Stimulated activated CD4-positive, alpha-beta T cell treated with anti-CD3 and anti-CD28 coated beads, Interleukin-2, amount 100 ng/mL, for 24 hours (primary cell): ENCODE measurements at places on chromosomes 7 and 10.

DNA sequence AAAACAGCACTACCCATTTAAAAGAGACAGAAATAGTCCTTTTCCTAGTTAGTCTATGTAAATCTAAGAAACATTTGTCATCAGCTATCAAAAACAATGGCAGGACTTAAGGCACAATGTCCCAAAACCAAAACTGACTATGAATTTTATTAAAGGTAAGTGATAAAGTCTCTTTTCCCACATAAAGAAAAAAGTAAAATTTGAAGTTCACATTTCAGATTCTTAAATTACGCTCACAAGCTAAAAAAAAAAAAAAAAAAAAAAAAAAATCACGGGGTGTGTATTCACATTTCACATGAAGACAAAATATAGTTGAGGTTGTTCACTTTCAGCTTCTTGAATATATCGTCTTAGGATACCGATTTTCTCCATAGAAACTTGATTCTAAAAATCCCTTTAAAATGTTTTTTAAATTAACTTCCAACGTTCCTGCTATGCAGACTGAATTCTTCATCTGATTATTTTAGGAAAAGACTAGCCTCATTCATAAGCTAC lies 1.6 kb downstream of the P4HA1 start:
- no peak for DNase-seq

- DNase-seq = no peak
Measured at GRCh38 chr7:51340029-51340838, 23.6 kb upstream of the COBL start.

DNA sequence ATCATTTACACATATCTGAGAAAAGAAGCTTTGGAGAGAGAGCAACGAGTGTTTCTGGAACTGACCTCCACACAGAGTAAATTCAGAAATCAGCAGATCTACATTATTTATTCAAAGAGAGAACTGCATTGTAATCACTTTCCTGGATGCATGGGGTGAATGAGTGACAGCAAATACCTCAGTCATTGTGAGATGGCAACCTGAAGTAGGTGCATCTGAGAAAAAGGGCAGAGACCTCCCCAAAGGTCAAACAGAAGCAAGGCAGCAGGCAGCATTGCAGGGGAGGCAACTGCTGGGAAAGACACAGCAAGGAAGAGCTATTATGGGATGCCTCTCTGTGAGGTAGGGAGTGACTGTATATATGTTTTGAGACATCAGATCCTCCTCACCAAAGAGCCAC lies 26.5 kb upstream of the SMIM30 start:
- no peak for DNase-seq

DNA sequence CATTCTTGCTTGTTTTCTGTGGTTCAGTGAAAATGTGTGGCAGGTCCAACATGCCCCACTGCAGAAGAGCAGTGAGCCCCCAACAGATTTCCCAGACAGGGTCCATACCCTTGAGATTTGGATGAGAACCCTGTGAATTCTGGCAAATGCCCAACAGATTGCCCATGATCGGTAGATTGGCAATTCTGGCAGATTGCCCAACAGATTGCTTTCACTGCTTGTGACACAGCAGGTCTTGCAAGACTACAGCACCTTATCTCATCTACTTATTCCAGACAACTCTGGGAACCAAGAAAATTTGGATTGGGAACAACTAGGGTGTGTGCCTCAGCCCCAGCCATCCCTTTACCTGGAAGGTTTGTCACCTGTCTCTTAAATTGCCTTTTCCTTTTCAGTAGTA lies 143.7 kb upstream of the COL1A2 start:
- no peak for DNase-seq

GRCh38 chr10:33010132-33011037 lies 52.4 kb upstream of the ITGB1 start:
- no peak for DNase-seq

- no peak for DNase-seq
Measured at GRCh38 chr10:80649183-80649582, 111.5 kb downstream of the SH2D4B start.

DNA sequence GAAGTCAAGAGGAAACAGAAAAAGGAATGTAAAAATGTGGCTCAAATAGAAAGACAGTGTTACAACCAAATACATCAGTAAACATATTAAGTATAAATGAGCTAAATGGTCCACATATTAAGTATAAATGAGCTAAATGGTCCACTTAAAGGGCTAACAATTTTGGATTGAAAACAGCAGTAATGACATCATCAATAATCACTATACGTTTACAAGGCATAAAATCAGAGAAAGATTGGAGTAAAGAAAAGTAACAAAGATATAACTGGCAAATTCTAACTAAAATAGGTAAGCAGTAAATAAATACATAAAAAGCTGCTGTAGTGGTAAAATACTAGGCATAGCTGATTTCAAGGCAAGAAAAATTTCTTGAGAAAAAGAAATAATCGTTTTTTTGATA lies 1298.4 kb upstream of the CELF2 start:
- DNase-seq = no peak

GRCh38 chr7:64653721-64654401 lies 12.1 kb upstream of the ZNF107 start:
- DNase-seq = no peak

DNA sequence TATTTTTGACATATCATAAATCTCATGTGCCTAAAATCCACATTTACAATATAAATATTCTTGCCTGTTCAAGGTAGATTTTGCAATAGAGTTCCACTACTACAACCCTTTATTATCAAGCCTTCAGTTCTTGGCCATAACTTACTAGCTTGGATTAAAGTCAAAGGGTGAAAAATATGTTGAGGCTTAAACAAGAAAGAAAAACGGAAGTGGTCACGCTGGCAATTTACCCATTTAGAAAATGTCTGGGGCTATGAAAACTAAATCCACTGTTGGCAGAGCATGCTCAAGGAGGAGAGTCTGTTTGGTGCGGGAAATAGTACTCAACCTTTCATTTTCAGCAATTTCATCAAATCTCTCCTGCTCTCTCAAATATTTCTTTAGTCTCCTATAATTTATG lies 209.8 kb upstream of the RHOBTB1 start:
- DNase-seq = no peak

GRCh38 chr7:26192485-26193087 lies 8.0 kb downstream of the HNRNPA2B1 start:
- no peak for DNase-seq

- no peak for DNase-seq
Measured at GRCh38 chr10:119738962-119739361, 13.1 kb downstream of the INPP5F start.

DNA sequence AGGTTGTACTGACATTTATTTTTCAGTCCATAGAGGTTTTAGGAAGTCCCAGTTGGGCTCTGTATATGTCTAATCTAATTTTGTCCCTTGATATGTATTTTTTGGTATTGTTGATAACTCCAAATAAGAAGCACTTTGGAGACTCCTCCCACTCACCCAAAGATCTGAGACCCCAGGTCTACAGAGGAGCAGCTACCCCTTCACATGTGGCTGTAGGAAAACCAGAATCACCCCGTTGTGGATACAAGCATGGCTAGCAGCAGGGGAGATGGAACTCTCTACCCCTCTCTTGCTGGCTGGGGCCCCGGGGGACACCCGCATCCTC lies 9.4 kb downstream of the HHEX start:
- no peak for DNase-seq

- DNase-seq = no peak
Measured at GRCh38 chr7:112069879-112070321, 136.3 kb downstream of the DOCK4 start.

GRCh38 chr7:13987395-13987794 lies 2.1 kb downstream of the ETV1 start:
- no peak for DNase-seq

DNA sequence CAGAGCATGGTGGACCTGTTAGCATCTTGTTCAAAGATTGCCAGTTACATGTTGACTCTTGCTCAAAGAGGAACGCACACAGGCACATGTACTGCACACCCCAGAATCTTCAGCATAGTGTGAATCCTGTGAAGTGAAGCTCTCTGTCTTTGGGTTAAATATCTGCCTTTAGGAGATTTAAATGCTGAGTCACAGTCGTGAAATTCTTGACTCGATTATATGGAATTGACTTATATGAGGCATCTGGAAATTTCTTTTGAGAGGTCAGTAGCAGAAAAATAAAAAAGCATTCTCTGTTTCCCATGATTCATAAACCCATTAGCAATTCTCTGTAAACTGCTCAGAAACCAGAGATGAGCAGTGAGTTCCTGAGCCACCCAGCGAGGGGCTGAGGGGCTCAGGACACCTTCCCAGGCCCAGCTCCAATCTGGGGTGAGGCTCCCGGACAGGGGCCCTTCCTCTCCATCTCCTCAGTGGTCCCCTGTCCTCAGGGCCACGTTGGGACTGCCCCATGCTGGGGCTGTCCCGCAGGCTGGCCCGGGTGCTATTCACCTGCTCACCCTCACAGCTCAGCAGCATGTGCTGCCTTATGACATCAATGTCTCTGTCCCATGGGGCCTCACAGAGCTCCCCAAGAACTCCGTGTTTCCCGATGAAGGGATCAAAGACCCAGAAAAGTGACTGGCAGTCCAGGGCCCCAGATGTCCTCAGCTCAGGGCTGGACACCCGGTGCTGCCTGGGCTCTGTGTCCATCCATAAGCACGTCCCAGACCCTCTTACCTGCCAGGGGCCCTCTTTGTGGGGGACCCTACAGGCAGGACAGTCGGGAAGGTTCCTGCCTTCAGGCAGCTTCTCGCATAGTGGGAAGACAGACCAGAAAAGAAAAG lies 50.0 kb upstream of the INSIG1 start:
- no peak for DNase-seq

- DNase-seq = no peak
Measured at GRCh38 chr10:128476845-128477244, 350.6 kb upstream of the MKI67 start.

DNA sequence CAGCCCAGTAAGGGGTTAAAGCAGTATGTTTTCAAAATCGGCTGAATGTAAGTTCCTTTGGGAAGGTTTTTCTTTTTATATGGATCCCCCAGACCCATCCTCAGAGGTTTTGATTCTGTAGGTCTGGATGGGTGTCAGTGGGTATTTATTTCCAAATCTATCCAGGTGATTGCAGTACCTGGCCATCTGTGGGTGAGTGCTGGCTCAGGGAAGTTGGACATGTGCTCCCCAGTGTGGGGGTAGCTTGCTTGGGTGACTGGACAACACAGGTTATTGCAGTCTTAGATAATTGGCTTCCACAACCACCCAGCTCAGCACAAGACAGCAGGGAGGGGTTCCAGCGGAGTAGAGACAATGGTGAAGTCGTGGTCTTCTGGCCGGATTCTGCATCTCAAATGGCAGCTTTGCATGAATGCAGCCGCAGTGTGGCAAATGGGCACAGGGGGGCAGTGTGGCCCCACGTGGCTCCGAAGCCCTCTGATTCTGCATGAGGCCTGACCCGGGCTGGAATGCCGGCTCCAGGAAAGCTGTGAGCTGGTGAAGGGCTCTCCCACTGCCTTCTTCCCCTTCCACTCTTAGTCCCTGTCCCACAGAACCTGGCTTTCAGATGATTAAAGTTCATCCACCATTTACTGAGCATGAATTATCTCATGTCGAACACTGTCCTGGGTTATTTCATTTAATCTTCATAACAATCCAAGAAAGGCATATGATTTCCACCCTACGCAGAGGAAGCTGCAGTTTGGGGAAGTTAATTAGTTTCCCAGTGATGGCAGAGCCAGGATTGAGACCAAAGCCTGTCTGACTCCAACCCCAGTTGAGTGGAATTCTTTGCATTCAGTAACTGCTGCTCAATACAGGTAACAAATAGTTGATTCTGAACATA lies 64.5 kb upstream of the SYPL1 start:
- DNase-seq = peak; percentile 83
